Eye (tissue), 1 donor: ENCODE measurements at places on chromosomes 11 and 22.

- no peak for DNase-seq
Measured at GRCh38 chr22:17436382-17436980, 67.2 kb downstream of the CECR2 start.

DNA sequence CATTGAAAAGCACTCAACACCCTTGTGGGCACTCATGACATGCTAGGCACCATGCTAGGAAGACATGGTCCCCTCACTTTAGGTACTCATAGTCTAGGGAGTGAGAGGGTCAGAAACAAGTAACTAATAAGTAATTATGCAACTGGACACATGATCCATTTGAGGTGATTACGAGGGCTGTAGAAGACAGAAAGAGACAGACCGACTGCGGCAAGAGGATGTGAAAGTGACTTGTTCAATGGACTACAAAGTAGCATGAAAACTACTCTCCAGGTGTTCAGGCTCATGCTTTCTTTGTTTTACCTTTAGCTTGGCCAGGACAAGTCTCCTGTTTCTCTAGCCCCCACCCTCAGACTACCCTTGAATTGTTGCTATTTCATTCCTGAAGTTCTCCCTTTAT lies 310.8 kb upstream of the SORL1-AS1 start:
- DNase-seq = no peak

DNA sequence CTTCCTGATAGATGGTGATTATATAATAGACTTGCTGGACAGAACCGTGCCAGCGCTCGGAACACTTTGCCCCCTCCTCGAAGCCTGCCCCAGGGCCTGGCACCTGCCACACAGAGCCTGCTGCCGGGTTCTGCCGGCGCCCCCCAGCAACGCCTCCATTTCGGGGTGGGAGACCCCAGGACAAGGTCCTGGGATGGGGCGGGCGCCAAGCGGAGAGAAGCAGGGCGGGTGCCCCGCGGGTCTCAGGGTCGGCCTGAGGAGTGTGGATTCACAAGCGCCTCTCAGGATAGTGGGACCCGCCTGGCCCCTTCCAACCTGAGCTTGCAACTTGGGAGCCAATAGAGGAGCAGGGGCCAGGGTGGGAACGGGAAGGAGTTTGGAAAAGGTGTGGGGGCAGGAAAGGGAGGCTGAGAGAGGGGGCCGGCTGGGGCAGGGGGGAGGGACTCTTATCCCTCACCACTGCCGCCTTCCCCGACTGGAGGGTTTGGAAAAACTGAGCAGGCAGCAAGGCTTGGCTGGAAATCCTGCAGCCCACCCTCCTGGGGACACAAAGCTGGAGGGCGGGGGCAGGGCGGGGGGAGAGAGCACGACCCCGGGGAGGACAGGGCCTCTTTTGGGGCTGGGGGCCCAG lies 3.3 kb upstream of the BCL9L start:
- peak; percentile 93 for DNase-seq

DNA sequence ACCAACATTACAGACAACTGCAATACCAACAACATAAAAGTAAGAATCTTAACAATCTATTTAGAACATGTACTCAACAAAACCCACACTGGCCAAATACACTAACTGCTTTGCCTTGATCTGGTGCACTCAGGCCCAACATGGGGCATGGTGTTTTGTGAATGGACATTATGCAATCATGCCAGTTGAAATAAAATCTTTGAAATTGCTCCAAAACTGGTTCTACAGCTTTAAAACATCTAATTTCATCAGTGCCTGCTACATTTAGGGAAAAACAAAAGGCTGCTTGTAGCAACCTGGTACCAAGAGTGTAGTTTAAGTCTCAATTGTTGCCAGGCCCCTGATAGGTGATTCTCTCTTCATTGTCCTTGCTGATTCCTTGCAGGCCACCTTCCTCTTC lies 3.3 kb upstream of the CTR9 start:
- DNase-seq = no peak

- DNase-seq = no peak
Measured at GRCh38 chr11:27122001-27122400, 81.4 kb downstream of the BBOX1 start.

DNA sequence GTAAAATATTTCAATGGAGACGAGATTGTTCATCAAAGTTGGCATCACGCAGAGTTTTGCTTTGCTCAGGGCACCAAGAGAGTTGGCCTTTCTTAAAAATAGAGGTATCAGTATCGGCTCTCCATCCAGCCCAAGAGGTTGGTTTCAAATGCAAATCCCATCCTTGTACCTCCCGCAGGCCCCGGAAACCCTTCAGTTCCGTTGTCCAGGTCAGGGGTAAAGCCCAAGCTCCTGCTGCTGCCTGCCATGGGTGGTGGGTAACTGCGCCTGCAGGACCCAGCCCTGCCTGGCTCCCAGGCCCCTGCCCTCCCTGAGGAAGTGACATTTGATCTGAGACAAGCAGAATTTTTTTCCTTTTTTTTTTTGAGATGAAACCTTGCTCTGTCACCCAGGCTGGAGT lies 49.3 kb upstream of the RTL6 start:
- no peak for DNase-seq

DNA sequence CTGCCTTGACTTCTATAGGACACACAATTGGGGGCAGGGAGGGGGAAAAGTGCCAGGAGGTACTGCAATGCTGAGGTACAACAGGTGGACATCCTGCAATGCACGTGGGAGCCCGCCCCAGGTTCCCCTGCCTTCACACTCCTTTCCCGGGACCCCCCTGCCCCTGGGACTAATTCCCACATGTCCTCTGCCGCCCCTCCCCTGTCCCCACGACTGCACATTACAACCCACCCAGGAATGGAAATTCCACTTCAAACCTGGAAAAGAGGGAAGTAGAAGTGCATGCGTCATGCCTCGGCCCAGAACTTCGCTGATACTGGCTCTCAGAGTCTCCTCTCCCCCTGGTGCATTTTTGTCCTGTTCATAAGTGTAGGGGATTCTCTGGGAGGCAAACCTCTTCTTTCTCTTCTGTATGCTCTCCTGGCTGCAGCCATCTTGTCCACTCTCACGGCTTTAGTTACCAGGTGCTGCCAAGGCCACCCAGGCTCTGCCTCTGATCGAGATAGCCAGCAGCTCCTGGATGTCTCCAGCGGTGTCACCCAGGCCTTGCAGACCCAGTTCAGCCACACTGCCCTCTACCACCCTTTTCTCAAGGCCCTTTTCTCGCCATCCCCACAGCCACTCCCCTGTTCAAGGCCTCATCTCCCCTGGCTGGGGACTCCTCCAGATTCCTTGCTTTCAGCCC lies 43.7 kb downstream of the GDPD5 start:
- no peak for DNase-seq

DNA sequence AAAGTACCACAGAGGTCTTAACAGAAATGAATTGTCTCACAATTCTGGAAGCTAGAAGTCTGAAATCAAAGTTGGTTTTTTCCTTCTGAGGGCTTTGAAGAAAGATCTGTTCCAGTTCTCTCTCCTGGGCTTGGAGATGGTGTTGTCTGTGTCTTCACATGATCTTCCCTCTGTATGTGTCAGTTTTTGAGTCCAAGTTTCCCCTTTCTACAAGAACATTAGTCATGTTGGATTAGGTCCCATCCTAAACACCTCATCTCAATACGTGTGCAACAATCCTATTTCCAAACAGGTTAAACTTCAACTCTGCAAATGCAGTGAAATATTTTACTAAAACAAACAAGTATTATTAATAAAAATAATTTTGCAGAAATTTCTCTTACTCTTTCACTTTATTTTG lies 3.1 kb upstream of the PTS start:
- DNase-seq = no peak

DNA sequence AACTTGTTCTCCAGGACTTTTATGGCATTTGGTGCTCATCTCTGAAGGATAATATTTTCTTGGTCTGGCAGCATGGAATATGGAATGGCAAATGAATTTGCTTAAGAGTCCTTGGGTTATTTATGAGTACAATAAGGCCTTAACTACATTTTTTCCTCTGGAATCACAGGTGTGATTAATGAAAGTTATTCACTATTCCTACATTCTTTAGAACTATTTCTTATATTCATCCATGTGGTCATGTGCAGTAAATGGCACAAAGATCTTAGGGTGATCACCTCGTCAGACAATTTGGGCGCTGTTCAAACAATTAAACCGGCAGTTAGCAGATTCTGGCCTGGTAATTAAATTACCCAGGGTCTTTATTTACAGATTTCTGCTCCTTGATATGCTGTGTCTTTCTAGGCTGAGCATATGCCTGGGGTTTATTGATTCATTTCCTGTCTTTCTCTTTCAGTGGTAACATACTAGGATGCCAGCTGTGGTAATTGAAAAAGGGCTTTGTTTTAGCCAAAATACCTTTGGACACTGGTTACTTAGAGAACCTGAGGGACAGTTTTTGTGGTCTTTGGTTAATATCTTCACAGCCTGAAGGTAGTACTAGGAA lies 31.6 kb downstream of the SIK2 start:
- no peak for DNase-seq

DNA sequence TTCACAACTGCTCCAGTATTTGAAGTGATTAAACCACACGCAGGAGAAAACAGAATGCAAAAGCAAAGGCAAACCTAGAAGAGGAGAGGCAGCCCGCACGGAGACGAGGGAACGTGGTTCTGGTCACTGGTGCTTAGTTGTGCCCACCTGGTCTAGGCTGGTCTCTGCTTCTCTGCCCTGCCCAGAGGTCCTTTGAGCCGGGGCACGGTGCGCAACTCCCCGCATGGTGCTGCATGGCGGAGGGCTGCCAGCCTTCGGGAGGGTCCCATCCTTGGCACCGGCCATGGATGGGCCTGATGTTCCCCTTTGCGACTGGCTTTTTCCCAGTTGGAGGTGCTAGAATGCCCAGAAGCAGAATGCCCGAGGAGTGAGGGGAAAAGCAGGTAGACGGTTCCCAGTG lies 46.1 kb downstream of the KCNC1 start:
- DNase-seq = no peak

DNA sequence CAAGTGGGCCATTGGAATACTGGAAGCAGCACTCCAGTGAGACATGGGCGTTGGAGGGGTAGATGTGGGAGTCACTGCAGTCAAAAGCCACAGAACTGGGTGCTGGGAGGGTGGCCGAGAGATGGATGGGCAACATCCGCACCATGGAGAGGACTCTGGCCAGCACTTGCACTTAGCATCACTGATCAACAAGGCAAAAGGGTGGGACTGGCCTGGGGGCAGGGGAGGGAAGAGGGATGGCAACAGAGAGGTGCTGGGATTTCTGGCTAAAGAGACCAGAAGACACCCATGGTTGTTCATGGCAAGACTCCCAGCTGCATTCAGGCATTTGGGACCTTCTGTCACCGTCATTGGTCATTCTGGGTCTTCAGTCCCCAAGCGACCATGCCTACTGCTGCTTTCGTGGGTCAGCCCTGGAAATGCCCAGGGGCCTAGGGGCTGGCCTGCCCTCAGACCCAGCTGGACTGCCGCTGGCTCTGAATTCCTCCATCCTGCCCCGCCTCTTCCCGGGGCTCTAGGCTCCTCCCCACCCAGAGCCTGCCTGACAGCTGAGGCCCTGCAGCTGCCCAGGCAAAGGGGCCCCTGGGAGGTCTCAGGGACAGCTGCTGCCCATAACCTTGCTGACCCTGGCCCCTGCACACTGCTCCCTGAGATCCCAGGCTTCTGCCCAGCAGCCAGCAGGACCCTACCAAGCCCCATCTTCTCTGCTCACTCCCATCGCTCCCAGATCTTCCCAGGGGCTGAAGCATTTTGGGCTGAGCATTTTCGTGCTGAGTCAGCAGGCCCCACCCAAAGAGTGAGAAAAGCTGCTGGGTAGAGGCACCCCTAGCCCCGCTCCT lies 13.0 kb upstream of the CDC42EP2 start:
- peak; percentile 88 for DNase-seq

- no peak for DNase-seq
Measured at GRCh38 chr11:113278481-113278880, 35.9 kb upstream of the TTC12 start.

DNA sequence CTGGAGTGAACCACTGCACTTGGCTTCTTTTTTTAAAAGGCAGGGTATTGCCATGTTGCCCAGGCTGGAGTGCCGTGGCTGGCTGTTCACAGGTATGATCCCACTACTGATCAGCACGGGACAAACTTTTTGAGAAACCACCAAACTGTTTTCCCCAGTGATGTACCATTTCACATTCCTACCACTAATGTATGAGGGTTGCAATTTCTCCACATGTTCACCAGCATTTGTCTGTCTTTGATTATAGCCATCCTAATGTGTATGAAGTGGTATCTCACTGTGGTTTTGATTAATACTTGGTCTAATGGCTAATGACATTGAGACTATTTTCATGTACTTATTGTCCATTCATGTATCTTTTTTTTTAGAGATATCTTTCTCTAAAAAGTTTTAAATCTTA lies 41.5 kb upstream of the EP300 start:
- no peak for DNase-seq

- DNase-seq = no peak
Measured at GRCh38 chr11:38937709-38938108, 2339.7 kb upstream of the RAG2 start.

DNA sequence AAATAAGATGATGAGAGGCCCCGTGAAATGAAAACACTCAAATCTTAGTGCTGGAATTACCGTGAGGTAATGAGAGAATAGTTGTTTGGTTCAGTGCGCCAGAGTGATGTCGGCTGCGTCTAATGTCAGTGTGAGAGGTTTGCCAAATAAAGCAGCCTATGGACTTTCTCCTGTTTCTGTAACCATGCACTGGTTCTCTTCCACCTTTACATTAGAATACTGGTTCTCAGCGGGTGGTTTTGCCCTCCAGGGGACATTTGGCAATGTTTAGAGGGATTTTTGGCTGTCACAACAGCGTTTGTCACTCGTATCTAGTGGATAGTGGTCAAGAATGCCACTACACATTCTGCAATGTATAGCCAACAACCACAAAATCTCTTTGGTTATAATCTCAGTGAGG lies 1.1 kb downstream of the OOSP4B start:
- DNase-seq = no peak

- DNase-seq = no peak
Measured at GRCh38 chr11:85947431-85948272, 92.5 kb downstream of the CCDC83 start.

- no peak for DNase-seq
Measured at GRCh38 chr11:64360448-64360921, 1.5 kb downstream of the RPS6KA4 start.

GRCh38 chr11:68460741-68461574 lies at the start of gene PPP6R3:
Gene PPP6R3 (plus strand): TSS chr11:68460752. CDS start chr11:68537665, 76,913 bp downstream.
- DNase-seq = peak; percentile 66
